RPMI7951 (cell line): ENCODE measurements at places on chromosomes 12 and 14. TPM values are rescaled to one million over a fixed set of nuclear protein-coding genes. Genes with fewer than 3 reads are reported as not detected.

Gene GSC
- total RNA-seq: not detected in 2 replicates

Gene TBC1D30
- 0.20 TPM in 1 of 2 replicates, not detected in the other for total RNA-seq

Gene MED6
- total RNA-seq: 35.2 and 35.6 TPM in 2 replicates

Gene SAMD15
- 0.84 and 1.7 TPM in 2 replicates for total RNA-seq

Gene A2ML1
- not detected in 2 replicates for total RNA-seq

Gene KCNJ8
- under 0.01 TPM in 1 of 2 replicates, not detected in the other for total RNA-seq

Gene OVCH1
- not detected in 2 replicates for total RNA-seq

Gene TMEM121
- 0.36 and 0.98 TPM in 2 replicates for total RNA-seq

Gene HVCN1
- total RNA-seq: 2.2 and 3.2 TPM in 2 replicates

Gene KRT75
- not detected in 2 replicates for total RNA-seq

Gene TESPA1
- under 0.01 TPM in 1 of 2 replicates, not detected in the other for total RNA-seq

Gene MYH6
- total RNA-seq: not detected in 2 replicates

Gene AQP6
- total RNA-seq: 0.10 TPM in 1 of 2 replicates, not detected in the other

Gene GALNT6
- 18.5 and 31.3 TPM in 2 replicates for total RNA-seq

Gene SOS2
- total RNA-seq: 19.3 and 21.6 TPM in 2 replicates

Gene C12orf54
- total RNA-seq: not detected in 2 replicates

Gene SPIC
- total RNA-seq: not detected in 2 replicates

Gene SYNE3
- 6.0 and 6.2 TPM in 2 replicates for total RNA-seq

Gene RTN1
- not detected in 2 replicates for total RNA-seq

Gene FZD10
- total RNA-seq: not detected in 2 replicates

Gene GPR84
- 0.12 TPM in 1 of 2 replicates, not detected in the other for total RNA-seq

Gene DPY19L2
- 4.1 and 5.4 TPM in 2 replicates for total RNA-seq

Gene CLEC4C
- not detected in 2 replicates for total RNA-seq

Gene CLEC4A
- 0.48 TPM in 1 of 2 replicates, not detected in the other for total RNA-seq

Gene DLK1
- not detected in 2 replicates for total RNA-seq

Gene GALNT16
- total RNA-seq: 0.10 and 0.12 TPM in 2 replicates

Gene MYF5
- not detected in 2 replicates for total RNA-seq

Gene GPHN
- 12.1 and 12.4 TPM in 2 replicates for total RNA-seq

Gene EEF1AKMT3
- total RNA-seq: 5.3 and 6.6 TPM in 2 replicates

Gene RD3L
- total RNA-seq: not detected in 2 replicates

Gene LDHB
- total RNA-seq: 629 and 669 TPM in 2 replicates

Gene LALBA
- total RNA-seq: not detected in 2 replicates

Gene NKX2-8
- not detected in 2 replicates for total RNA-seq

Gene GPD1
- total RNA-seq: 0.39 TPM in 1 of 2 replicates, not detected in the other

Gene SSPN
- 13.2 and 14.0 TPM in 2 replicates for total RNA-seq

Gene ADCY6
- 10.3 and 10.8 TPM in 2 replicates for total RNA-seq

Gene LTA4H
- 43.3 and 49.9 TPM in 2 replicates for total RNA-seq

Gene ESPL1
- 11.3 and 12.6 TPM in 2 replicates for total RNA-seq

Gene ETFBKMT
- total RNA-seq: 1.4 and 2.3 TPM in 2 replicates

Gene HHIPL1
- 0.24 and 0.49 TPM in 2 replicates for total RNA-seq

Gene MMP19
- 4.2 and 4.4 TPM in 2 replicates for total RNA-seq

Gene BDKRB2
- total RNA-seq: 13.1 and 15.9 TPM in 2 replicates

Gene GUCY2C
- not detected in 2 replicates for total RNA-seq

Gene AMN
- total RNA-seq: not detected in 2 replicates

Gene TGM1
- 0.60 and 0.78 TPM in 2 replicates for total RNA-seq

Gene VAMP1
- total RNA-seq: 3.1 and 4.1 TPM in 2 replicates

Gene PLEKHD1
- total RNA-seq: not detected in 2 replicates

Gene CFAP54
- total RNA-seq: 0.48 and 0.68 TPM in 2 replicates

Gene KCNC2
- total RNA-seq: not detected in 2 replicates

Gene ADAM20
- total RNA-seq: 0.10 and 0.12 TPM in 2 replicates

Gene FAR2
- 11.9 and 12.2 TPM in 2 replicates for total RNA-seq

Gene PSMC1
- total RNA-seq: 161 and 194 TPM in 2 replicates

Gene NUDT14
- total RNA-seq: 3.7 and 4.0 TPM in 2 replicates

Gene SLCO1B3
- not detected in 2 replicates for total RNA-seq

Gene ZNF891
- 0.48 and 0.49 TPM in 2 replicates for total RNA-seq

Gene RNASE3
- total RNA-seq: not detected in 2 replicates

Gene NEUROD4
- not detected in 2 replicates for total RNA-seq

Gene MAGOHB
- total RNA-seq: 53.4 and 69.1 TPM in 2 replicates

Gene KRT86
- 0.10 and 0.48 TPM in 2 replicates for total RNA-seq

Gene POTEM
- 0.68 TPM in 1 of 2 replicates, not detected in the other for total RNA-seq
